ENCODE measurements at places on chromosomes 6 and 20. TPM values are rescaled to one million over a fixed set of nuclear protein-coding genes. Genes with fewer than 3 reads are reported as not detected.

DNA sequence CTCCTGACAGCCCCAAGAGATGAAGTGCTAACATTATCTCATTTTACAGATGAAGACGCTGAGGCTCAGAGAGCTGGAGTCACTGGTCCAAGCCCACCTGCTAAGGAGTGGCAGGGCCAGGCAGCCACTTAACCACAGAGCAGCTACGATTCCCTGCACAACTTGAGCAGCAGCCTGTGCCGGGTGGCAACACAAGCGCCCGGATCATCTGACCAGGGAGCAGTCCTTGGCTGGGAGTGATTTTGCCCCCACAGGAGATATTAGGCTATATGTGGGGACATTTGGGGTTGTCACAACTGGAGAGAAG, 93.2 kb upstream of the PTPN1 start:
- no peak for DNase-seq

TINAG gene
- polyA plus RNA-seq, result not detected

MRPL2 gene
- 60.8 TPM for polyA plus RNA-seq

GRCh38 chr6:13412639-13413465, 74.5 kb downstream of the GFOD1 start:
- DNase-seq, result no peak

- DNase-seq, result peak; percentile 15
Measured at GRCh38 chr6:36033935-36034334, 6.3 kb downstream of the MAPK14 start.

- no peak for DNase-seq
Measured at GRCh38 chr6:132446141-132446854, 45.0 kb upstream of the MOXD1 start.

GRCh38 chr6:147099974-147100373, 104.2 kb upstream of the STXBP5 start:
- DNase-seq, result no peak

TAF4 gene
- polyA plus RNA-seq, result 1.1 TPM

- DNase-seq, result no peak
Measured at GRCh38 chr20:40961176-40961575, 67.4 kb upstream of the TOP1 start.

- DNase-seq, result no peak
Measured at GRCh38 chr6:16437984-16438383, 199.6 kb downstream of the GMPR start.

- DNase-seq, result no peak
Measured at GRCh38 chr20:19540392-19540791, 217.7 kb upstream of the RIN2 start.

SRSF12 gene
- polyA plus RNA-seq, result not detected

GRCh38 chr20:3995067-3995748, 20.1 kb downstream of the RNF24 start:
- no peak for DNase-seq

TRIM15 gene
- not detected for polyA plus RNA-seq

IL17A gene
- not detected for polyA plus RNA-seq

- no peak for DNase-seq
Measured at GRCh38 chr6:170056278-170056711, 234.6 kb downstream of the DLL1 start.

- DNase-seq, result no peak
Measured at GRCh38 chr6:11688425-11688709, 90.2 kb downstream of the ADTRP start.

GRCh38 chr20:36519944-36520343, 21.4 kb upstream of the MYL9 start:
- DNase-seq, result no peak

DNA sequence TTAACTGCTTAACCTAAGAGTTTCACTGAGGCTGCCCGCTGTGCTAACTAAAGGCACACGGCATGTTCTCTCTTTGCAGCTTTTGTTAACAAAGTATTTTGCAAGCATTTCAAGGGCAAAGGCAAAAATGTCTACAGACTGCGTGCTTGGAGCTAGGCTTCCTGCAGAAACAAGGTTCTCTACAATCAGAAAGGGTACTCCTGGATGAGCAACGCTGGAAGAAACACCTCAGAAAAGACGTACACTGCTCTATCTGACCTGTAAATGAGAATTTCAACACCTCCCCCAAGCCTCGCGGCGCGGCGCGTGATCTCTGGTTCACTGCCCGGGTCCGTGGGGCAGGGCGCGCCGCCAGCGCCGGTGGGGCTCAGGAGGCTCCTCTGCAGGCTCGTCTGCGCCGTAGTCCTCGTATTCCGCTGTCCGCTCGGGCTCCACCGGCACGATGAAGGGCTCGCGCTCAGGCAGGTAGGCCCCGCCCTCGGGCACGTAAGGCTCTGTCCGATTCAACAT, 120.9 kb downstream of the COL12A1 start:
- DNase-seq, result no peak

GMPR gene
- polyA plus RNA-seq, result 7.0 TPM

GRCh38 chr6:144662812-144663365, 377.8 kb downstream of the UTRN start:
- DNase-seq, result no peak

DNA sequence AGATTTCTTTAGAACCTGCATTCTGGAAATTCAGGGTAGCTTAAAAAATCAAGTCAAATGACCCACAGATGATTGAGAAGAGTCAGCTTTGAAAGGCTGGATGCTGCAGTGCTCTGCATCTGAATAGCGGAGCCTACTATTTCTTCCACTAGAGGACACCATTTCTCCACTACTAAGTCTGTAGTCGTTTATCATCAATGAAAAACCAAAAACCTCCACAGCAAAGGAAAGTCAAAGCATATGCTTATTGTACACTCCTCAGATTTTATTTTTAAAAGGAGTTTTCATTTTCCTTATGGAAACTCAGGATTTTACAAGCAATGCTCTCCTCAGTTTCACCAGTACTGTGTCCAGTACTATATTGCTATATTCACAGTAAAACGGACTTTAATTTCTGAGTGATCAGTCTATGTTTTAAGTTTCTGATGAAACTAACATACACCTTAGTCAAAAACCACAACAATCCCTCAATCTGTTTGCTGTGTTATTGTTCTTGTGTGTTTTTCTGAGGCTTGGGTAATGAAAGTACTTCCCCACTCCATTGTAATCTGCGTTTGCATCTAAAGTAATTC, 50.5 kb upstream of the ENPP5 start:
- DNase-seq, result peak; percentile 23

DNA sequence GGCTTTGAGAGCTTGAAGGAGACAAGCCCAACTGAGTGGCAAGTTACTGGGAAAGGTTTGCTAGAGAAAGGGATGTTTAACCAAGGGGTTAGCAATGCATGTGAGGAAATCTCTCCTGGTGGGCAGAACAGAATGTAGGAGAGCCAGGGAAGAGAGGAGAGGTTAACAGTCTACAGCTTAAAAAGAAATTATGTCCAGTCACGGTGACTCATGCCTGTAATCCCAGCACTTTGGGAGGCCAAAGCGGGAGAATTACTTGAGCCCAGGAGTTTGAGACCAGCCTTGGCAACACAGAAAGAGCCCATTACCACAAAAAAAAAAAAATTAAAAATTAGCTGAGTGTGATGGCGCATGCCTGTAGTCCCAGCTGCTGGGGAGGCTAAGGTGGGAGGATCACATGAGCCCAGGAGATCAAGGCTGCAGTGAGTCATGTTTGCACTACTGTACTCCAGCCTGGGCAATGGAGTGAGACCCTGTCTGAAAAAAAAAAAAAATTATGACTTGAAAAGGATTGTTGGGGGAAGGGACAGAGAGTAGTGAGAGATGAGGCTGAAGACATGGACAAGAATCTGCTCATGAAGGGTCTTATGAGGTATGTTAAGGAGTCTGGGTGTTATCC, 264.9 kb downstream of the TBC1D7 start:
- DNase-seq, result no peak

NKX2-2 gene
- not detected for polyA plus RNA-seq

DNA sequence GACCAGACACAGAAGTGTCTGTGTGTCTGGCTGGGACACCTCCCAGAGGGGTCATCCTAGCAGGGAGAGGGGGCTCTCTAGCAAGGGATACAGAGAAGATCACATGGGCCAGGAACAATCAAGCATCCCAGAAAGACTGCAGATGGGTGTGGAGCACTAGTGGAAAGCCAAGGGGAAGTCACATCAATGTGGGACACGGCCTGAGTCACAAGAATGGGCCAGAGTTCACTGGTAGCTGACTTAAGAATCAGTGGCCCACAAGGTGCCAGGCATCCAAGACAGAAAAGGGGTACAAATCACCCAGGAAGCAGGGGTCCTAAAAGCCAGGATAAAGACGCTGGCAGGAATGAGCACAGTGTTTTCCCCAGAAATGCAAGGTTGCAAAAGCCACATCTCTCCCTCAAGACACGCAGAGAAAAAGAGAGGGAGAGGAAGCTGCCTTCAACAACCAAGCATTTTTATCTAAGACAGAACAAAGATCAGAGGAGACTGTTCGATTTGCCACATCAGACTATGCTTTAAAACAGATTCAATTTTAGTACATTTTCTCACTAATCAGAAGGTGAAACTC, 113.6 kb upstream of the DST start:
- no peak for DNase-seq

- DNase-seq, result no peak
Measured at GRCh38 chr20:53824779-53825178, 231.1 kb upstream of the ZNF217 start.

DNA sequence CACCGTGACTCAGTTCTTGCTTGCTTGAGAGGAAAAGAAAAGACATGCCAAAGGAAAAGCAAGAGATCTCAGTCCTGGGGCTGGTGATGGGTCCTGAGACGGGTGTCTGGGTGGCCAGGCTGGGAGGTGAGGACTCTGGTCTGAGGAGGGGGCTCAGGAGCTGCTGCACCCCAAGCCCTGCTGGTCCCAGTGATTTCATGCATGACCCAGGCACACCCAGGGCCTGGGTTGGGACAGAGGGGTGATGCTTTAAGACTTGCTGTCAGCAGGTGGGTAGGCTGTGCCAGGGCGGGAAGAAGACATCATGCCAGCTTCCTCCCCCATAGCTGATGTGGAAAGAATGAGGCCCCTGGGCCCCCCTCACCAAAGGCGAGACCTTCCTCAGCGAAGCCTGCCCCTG, 65.1 kb upstream of the PMEPA1 start:
- no peak for DNase-seq

UST gene
- polyA plus RNA-seq, result 3.7 TPM

DNA sequence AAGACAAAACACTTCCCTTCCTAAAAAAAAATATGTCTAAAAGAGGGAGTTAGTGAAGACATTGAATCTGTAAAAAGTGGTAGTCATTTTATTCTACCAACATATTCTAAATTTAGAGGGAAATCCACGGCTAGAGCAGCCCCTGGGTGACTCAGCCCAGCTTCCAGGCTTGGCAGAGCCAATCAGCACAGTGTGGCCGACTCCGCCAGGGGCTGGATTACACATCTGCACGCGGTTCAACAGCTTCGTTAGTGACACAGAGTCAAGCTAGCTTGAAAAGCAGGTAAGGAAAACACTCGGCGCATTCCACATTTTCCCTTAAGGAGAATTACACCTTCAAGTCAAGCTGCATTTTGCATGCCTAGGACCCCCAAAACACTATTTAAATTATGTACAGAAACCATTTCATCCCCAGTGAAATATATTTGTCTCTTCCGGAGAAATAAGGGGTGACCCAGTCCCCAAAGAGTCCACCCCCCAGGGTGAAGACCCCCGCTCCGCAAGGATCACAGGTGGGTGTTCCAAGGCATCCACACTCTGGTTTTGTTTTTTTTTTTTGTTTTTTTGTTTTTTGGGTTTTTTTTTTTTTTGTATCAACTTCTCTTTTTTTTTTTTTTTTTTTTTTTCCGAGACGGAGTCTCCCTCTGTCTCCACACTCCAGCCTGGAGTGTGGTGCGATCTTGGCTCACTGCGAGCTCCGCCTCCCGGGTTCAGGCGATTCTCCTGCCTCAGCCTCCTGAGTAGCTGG, 58.4 kb upstream of the ARID1B start:
- DNase-seq, result no peak
